ENCODE measurements at places on chromosomes 13 and 19.

DNA sequence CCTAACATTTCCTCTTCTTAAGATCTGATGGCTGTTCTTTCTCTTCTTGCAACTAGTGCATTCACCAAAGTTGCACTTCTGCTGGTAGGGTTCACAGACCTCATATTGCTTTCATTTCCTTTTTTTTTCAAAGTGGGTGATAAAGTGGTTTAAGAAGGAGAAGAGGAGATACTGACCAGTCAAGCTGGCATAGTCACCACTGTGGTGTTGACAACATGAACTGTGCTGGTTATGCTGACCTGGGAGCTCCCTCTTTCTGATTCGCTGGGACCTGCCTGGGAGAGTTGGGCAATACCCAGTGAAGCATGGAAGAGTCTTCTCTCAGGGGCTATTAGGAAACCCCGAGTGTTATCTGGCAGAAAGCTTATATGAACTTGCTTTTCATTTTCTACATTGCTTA, 222.9 kb downstream of the SLITRK5 start:
- no peak for DNase-seq

- DNase-seq, result no peak
Observed at GRCh38 chr13:104750377-104750776, 1684.2 kb upstream of the SLC10A2 start.

DNA sequence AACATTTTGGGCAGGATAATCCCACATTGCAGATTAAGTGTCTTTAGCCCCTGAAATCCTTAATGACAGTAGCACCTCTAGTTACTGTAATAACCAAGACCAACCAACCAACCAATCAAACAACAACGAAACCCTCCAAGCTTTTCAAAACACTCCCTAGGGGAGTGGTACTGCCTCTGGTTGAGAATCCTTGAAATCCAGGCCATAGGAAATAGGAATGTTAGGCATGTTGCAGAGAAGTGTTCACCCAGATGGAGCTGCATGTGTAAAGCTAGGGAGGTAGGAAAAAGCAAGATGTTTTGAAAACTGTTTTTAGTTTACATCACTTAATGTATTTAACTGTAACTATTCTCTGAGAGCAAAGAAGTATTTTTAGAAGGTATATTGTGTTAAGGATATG, 4.5 kb downstream of the LACC1 start:
- DNase-seq, result no peak

DNA sequence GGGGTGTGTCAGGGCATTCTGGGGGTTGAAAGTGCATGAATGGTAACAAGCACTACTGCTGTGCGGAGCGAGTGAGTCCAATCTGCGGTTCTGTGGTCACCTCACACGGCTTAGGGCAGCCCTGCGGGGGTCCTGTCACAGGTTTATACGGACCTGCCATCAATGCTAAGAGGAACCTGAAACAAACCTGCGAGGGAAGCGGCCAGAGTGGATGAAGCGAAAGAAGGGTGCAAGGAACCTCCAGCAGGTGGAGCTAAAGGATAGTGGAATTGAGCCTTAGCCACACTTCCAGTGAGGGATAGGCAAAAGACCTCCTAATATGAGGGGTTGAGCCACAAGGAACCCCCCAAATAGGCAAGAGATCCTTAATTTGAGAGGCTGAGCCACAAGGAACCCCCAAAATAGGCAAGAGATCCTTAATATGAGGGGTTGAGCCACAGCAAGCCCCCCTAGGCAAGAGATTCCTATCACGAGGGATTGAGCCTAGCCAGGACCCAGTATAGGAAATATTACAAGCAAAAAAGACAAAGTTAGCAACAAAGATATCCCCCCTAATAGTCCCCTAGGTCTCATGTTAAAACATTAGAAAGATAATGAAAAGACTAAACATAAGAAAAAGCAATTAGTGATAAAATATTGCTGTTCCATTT, 6.3 kb upstream of the ZNF69 start:
- DNase-seq, result no peak

GRCh38 chr19:3823350-3823713, 37.2 kb upstream of the MATK start:
- no peak for DNase-seq

- no peak for DNase-seq
Observed at GRCh38 chr19:51098365-51099046, 9.7 kb downstream of the CTU1 start.

DNA sequence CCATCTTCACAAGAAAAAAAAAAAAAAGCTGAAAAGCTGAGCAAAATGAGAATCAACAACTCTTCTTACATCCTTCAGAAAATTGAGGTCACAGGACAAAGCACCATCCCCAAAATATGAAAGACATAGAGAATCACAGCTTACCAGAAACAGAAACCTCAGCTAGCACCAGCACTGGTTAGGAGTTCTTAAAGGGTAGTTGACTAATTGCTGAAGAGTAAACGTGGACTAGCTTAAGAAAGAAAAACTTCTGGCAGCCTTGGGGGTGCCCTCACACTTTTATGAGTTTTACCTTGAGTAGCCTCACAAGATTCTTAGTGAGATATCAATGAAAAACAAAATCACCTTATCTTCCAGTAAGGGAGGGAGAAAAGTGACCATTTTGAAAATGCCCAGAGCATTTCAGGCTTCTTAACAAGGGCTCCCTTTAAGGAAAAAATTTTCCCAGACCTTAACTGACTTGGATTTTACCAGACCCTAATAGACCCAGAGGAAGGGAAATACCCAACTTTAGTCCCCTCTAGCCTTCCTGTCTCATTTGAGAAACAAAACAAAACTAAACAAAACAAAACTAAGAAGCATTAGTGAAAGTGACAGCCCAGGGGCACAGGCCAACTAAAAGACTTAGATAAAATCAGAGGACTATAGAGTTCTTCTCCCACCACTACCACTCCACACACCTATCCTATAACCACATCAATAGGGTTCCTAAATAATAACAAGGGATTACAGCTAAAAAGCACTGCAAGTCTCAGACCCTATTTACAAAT, 888.6 kb downstream of the DIAPH3 start:
- no peak for DNase-seq

GRCh38 chr13:48508011-48508410, 24.9 kb downstream of the RCBTB2 start:
- DNase-seq, result no peak

DNA sequence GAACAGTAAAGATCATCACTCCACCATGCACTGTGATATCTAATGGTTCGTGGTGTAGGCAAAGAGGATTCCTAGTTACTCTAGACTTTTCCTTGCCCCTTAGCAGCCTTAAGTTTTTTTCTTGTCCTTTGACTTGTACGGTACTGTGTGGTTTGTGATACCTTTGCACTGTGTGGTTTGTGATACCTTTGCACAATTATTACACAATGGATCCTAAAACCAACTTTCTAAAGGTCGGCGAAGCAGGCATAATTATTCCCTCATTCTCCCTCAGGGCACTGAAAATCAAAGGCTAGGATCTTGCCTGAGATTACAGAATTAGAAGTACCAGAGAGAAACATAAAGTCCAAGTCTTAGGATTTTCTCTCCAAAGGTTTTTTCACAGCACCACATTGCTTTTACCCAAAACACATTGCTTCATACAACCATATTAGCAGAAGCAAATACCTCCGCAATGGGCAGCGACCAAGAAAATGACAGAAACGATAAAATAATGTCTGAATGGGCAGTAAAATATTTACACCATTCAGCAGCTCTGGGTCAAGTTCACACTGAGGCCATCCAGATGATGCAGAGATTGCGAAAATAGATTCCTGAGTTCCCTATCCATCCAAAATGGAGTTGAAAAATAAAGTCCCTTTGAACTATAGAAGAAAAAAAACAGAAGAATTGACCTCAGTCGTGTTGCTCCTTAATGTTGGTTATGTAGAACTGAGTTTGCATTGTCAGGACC, 106.4 kb downstream of the FGF14 start:
- no peak for DNase-seq

GRCh38 chr13:105625691-105626090, 909.8 kb downstream of the EFNB2 start:
- DNase-seq, result no peak

- no peak for DNase-seq
Observed at GRCh38 chr19:19597809-19598306, 20.6 kb downstream of the PBX4 start.

GRCh38 chr19:9839415-9839814, 4.3 kb downstream of the PIN1 start:
- DNase-seq, result no peak

DNA sequence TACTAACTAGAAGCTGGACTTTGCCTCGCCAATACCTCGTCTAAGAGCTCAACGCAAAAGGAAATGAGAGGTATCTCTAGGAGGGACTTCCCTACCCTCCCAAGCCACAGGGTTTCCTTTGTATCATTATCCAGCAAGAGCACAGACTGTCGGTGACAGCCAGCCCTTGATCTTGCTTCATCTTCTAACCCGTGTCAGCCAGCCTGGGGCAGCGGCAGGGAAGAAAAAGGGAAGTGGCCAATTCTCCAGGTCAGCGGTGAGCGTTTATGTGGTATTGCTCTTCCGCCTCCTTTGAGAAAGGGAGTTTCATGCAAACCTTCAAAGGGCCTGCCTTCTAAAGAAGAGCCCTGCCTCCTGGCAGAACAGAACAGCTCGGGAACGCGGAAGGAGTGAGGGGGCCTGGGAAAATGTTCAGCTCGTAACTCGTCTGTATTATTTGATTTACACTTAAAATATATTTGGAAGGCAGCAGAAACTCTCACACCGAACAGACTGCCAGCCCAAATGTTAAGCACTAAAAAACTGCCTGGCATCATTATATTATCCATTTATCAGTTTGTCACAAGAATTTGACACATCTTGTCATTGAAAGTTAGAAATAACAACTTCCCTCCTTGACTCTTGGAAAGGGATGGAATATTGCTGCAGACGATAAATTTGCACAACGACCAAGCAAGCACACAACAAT, 41.8 kb downstream of the EFNB2 start:
- DNase-seq, result no peak

DNA sequence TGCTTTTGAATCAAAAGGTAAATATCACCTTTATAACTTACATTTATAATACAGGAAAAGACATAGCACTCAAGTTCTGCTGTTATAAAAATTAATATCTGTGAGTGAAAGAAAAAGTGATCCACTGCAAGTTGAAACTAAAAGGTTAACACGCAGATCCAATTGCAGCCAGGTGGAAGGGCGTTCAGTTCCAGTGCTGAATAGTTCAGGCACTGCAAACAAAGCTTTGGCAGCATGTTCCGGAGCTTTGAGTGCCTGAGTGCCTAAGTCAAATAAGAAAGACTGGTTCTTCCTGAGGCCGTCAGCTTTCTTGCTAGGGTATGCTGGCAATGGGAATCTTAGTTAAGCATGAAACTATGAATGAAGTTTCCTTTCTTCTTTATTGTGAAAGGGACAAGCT, 200.3 kb downstream of the LMO7 start:
- DNase-seq, result no peak

DNA sequence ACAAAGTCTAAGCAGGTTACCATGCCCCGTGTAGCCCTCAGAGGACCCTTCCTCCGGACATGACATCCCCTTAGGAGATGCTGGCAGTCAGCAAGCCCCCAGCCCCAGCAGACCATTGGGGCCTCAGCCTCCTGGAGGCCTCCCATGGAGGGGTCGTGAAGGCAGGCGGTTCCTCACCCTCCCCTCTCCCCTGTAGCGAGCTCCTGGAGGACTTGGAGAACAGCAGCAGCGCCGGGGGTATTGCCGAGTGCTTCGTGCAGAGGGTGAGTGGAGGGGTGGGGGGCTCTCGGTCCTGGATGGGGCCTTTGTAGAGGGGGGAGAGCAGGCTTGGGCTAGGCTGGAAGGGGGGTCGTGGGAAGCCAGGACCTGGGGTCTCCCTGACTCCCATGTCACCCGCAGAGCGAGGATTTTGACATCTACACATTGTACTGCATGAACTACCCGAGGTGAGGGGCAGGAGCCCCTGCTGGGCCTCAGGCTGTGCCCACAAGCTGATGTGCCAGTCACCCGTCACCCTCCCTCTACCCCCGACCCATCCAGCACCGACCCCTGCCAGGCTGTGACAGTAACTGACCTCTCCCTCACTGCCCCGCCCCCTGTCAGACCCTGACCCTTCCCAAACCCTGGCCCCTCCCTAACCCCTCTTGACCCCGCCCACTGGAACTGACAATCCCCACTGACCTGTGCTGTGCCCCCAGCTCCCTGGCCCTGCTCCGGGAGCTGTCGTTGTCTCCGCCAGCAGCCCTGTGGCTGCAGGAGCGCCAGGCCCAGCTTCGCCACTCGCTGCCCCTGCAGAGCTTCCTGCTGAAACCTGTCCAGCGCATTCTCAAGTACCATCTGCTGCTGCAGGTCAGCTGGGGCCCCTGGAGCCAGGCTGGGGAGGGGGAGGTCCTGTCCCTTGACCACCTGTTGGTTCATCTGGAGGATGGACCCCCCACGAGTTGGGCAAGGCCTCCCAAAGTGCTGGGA, 4.0 kb downstream of the PLEKHG2 start:
- DNase-seq, result no peak

GRCh38 chr13:84985860-84986259, 813.4 kb downstream of the SLITRK6 start:
- no peak for DNase-seq

GRCh38 chr19:49932041-49932451, 2.7 kb upstream of the NUP62 start:
- DNase-seq, result no peak

GRCh38 chr19:13951799-13952153, 533 bp upstream of the DCAF15 start:
- DNase-seq, result no peak

All from RWPE2 (cell line).